ENCODE measurements at places on chromosomes 3 and 15.

- DNase-seq: no peak
Measured at GRCh38 chr15:86488046-86488445, 408.4 kb downstream of the AGBL1 start.

- DNase-seq: no peak
Measured at GRCh38 chr15:35308802-35309201, 223.7 kb upstream of the NANOGP8 start.

DNA sequence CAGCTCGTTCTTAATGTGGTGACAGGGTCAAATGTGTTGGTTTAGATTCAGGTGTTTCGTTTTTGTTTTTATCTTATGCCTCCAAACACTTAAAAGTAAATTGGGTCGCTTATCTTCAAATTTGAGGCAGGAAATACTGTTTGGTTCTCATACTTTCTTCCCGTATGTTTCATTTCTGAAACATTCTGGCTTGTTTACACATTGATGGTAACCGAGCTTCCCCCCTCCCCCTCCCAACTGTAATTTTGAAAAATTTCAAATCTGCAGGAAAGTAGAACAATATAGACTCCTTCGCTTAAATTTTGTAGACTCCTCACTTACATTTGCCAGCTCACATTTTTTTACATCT is 64.9 kb downstream of the CMTM8 start:
- no peak for DNase-seq

DNA sequence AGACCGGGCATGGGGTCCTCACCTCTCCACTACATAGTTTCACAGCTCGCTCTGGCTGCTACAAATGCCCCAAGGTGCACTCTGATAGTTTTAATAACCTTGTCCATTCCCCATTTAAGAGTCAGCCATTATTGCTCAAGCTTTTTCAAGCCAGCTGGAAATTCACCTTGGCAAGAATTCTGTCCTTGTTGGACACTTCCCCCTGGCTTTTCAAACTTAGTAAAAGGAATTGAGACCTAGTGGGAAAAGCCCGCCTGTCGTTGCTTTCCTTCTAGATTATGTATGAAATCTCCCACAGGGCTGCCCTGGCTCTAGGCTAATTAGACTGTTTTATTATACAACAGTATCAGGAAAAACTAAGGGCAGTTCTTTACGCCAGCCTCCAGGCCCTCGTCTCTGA is 293.7 kb upstream of the GADL1 start:
- no peak for DNase-seq

- DNase-seq: no peak
Measured at GRCh38 chr3:178558637-178559036, 22.4 kb downstream of the KCNMB2 start.

DNA sequence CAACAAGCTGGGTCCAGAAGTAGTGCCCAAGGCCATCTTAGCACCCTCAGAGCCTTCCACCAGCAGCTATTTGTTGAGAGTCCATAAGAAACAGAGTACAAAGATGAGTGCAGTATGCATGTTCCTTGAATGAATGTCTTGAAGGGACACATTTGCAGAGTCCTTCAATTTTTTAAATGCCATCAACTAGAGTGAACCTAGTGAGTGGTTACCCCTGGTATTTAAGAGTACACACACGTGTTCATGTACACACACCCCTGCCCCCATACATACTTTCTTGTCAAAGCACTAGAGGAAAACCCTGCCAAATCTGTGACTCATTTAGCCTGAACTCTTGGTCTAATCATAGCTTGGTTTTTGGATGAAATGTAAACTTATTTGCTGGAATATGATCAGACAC is 84.5 kb upstream of the GALNT15 start:
- no peak for DNase-seq

DNA sequence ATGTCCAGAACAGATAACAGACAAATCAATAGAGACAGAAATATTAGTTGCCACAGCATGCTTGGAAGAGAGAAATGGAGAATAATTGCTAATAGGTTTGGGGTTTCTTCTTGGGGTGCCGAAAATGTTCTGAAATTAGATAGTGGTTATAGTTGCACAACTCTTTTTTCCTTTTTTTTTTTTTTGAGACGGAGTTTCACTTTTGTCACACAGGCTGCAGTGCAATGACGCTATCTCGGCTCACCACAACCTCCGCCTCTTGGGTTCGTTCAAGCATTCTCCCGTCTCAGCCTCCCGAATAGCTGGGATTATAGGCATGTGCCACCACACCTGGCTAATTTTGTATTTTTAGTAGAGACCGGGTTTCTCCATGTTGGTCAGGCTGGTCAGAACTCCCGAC is 163.3 kb downstream of the PLCH1 start:
- DNase-seq: no peak

GRCh38 chr3:156628836-156629618 is 45.4 kb upstream of the TIPARP start:
- DNase-seq: no peak

DNA sequence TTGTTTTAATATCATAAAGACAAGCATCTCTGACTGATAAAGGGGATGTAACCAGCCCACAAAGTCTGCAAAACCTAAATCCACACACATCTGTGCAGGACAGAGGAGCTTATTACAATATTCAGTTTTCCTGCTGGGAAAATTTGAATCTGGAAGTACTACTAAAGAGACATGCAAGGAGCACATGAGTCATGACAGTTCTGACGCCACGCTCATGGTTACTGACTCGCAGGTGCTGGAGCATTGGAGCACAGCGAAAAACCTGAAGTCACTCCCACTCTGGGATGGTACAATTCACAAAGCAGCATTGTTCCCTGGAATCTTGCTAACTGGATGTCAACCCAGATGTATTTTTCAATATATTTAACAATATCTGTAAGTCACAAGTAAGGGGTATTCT is 7.6 kb upstream of the ISL2 start:
- DNase-seq: no peak

Data from caudate nucleus (tissue), 63 donors.